Hematopoietic multipotent progenitor cell (in vitro differentiated cells): ENCODE measurements at places on chromosomes 5 and 9.

DNA sequence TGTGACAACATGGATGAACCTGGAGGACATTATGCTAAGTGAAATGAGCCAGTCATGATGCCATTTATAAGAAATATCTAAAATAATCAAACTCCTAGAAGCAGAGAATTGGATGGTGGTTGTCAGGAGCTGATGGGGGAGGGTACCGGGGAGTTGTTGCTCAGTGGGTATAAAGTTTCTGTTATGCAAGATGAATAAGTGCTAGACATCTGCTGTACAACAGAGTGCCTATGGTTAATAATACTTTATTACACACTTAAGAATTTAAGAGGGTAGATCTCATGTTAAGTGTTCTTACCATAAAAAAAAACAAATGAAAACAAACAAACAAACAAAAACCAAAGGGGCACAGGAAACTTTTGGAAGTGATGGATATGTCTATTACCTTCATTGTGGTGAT is 13.0 kb upstream of the CCDC69 start:
- DNase-seq: no peak

GRCh38 chr5:35337340-35338156 is 107.3 kb upstream of the PRLR start:
- no peak for DNase-seq

DNA sequence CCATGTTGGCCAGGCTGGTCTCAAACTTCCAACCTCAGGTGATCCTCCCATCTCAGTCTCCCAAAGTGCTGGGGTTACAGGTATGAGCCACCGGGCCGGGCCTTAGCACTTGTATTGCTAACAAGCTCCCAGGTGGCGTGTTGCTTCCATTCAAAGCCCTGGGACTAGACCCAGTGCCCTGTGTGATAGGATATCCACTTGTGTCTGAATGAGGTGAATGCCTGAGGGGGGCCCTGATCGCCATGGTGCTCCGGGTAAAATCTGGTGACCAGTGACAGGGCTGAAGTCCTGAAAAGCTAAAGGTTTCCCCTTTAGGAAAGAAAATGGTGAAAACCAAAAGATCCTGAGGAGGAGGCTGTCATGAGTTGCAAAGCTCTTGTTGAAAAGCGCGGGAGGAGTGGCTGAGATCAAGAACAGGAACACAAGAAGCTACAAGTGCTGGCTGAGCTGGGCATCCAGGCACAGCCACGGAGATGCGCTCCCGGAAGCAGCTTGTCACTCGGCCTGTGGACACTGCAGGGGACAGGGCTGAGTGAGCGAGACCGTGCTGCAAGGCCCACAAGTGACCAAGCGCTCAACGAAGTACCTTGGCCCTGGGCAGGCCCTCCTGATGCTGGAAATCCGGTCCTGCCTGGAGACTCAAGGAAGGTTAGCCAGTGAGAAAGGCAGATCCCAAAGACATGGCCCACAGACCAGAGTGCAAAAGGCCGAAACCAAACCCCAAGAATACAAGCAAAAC is 39.8 kb upstream of the NXNL2 start:
- DNase-seq: no peak

- no peak for DNase-seq
Measured at GRCh38 chr5:126360467-126360866, 62.7 kb upstream of the GRAMD2B start.

GRCh38 chr9:129489838-129490582 is 130.9 kb downstream of the C9orf50 start:
- no peak for DNase-seq

GRCh38 chr9:32430720-32431119 is 46.3 kb downstream of the ACO1 start:
- no peak for DNase-seq

DNA sequence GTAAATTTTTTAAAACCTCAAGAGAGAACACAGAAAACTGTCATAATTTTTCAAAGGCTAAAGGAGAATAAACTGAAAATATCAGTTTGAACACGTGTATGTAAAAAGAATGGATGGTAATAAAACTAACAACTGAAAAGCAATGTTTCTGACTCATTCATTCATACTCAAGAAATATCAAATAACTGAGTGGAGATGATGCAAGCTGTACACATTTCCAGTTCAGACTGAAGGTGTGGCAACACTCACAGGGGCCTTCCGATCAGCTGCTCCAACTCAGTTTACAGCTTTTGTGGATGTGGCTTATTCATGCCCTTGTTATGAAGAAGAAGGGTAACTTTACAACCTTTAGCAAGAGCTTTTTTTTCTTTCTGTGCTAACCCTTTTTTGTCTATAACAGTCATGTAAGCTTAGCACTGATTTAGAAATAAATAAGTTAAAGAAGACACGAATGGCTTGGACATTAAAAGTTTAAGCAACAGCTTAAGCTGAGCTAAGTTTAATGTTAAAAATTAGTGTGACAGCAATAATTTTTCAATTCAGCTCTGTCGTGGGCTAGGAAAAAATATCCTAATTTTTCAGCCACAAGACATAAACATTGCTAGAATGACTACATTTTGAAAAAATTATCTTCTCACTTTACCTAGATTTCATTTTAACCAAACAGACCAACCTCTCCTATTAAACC is 453.5 kb downstream of the RAB3C start:
- peak; percentile 18 for DNase-seq

DNA sequence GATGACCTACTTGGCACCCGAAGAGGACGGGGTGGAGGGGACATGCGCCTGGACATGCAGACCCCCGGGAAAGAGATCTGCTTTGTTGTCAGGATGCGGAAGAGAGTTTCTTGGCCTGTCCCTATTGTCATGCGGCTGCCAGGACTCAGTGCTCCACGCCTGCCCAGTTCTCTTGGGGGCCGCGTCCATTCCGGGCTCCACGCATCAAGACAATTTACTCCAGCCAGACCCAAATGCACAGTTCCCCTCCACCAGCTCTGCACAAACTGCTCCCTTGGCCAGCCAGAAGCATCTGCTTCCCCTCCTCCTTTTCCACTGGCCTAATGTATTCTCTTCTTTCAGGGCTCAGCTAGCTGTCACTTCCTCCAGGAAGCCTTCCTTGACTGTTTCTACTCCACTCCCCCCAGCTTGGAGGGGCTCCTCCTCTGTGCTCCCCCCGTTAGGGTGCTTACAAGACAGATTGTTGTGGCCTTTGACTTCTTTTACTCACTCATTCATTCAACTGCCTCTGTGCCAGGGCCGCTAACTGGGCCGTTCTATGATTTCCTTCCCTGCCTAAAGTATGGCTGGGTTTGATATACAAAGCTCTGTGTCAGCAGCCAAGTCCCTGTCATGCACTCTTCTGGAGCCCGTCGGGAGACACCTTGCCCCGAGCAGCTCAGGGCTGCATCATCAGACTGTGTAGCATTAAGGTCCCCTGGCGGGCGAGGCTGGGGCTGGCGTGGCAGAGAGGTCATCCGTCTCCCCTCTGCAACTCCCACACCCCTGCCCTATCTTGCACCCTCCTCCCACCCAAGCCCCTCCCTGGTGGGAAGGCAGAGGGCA is 6.6 kb downstream of the FIBCD1 start:
- DNase-seq: no peak

GRCh38 chr9:83334320-83334719 is 203.9 kb downstream of the FRMD3 start:
- DNase-seq: peak; percentile 48

DNA sequence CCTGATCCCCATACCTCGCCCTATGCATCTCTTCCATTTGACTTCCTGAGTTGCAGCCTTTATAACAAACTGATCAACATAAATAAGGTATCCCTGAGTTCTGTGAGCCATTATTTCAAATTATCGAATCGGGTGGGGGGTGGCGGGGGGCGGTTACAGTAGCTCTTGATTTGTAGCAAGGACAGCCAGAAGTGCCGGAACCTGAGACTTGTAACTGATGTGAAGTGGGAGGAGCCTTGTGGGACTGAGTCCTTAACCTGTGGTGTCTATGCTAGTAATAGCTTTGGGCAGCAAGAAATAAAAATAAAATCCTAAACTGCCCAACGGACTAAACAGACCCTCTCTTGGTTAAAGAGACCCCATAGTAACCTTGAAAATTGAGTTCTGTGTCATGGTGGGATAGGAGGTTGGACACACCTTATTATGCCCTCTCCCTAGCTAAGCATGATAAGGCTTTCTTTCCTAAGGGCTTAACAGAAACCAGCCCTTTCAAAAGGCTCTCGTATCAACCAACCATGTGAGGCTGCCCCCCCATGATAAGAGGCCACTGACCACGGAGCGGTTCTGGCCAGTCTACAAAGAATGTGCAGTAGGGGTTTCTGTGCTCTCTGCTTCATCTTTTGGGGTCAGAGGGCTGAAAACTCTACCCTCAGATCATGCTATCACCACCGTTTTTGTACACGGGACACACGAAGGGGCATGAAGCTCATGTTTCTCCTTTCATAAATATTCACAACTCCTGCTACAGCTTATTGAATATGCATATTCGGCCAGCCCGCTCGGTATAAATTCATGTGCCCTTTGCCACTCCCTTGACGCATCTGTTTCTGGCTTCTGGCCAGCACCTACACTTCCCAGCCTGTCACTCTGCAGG is 39.5 kb upstream of the IQGAP2 start:
- DNase-seq: peak; percentile 47

GRCh38 chr5:134103998-134104654 is 10.4 kb upstream of the TCF7 start:
- no peak for DNase-seq

DNA sequence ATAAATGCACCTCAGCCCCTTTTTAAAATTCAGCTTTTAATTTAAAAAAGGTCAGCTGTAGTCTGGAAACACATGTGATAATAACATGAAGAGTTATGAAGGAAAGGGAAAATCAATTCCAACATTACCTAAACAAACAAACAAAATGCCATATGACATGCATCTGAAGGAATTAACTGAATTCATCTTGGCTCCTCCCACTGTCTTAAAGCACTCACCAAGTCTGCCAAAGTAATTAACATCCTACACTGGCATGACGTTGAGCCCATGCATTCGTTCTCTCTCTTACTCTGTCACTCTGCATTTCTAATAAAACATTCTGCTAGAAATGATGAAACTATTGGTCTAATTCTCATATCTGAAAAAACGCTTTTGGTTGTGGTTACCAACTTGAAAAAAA is 37.7 kb downstream of the TSSK1B start:
- no peak for DNase-seq

DNA sequence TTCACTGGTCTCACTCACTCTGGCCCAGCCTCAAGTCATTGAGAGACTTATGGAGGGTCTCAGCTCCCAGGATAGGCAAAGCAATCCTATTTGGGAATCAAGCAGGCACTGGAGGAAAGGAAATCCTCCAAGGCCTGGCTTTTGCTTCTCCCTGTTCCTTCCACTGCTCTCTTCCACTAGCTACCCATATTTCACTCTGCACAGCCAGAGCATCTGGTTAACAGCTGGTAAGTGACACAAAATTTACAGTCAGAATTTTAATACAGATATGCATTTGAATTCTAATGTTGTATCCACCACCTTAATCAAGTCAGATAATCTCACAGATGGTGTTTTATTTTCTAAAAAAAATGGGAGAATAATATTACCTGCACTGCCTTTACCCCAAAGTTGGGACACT is 868 bp upstream of the C1QTNF2 start:
- no peak for DNase-seq

- DNase-seq: no peak
Measured at GRCh38 chr5:956941-957747, 51.5 kb upstream of the NKD2 start.

- DNase-seq: no peak
Measured at GRCh38 chr5:39092581-39093351, 18.6 kb upstream of the RICTOR start.

DNA sequence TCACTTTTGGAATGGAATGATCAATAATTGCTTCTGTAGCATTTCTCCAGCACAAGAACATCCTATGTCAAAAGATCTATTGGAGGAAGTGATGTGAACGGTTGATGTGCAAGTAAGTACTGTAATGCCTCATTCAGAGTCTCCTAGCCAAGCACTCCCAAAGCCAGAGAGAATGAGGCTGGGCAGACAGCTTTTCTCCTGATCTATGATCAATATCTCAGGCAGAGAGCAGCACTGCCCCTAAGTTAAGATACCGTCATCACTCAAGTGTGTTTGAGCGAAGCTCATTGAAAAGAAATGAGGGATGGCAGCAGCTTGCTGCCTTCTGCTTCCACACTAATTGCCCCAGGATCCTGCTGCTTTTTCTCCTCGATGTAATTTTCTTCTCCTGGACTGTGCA is 324.1 kb upstream of the GRAMD2B start:
- DNase-seq: no peak

DNA sequence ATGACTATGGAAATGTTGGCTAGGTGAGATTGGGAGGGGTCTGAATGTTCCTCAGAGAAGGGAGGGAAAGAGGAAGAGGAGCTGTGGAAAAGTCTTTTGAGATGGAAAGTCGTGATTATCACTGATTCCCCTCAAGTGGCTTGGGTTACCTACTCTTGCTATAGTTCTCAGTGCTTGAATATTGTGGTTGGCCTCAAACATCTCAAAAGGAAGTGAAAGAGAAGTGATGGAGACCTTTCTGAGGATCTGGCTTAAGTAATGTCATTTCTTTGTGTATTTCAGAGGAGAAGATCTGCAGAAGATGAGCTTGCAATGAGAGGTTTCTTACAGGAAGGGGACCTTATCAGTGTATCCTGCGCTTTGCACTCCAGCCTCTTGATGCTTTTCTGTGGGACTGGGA is 5.5 kb downstream of the EXOSC2 start:
- no peak for DNase-seq

DNA sequence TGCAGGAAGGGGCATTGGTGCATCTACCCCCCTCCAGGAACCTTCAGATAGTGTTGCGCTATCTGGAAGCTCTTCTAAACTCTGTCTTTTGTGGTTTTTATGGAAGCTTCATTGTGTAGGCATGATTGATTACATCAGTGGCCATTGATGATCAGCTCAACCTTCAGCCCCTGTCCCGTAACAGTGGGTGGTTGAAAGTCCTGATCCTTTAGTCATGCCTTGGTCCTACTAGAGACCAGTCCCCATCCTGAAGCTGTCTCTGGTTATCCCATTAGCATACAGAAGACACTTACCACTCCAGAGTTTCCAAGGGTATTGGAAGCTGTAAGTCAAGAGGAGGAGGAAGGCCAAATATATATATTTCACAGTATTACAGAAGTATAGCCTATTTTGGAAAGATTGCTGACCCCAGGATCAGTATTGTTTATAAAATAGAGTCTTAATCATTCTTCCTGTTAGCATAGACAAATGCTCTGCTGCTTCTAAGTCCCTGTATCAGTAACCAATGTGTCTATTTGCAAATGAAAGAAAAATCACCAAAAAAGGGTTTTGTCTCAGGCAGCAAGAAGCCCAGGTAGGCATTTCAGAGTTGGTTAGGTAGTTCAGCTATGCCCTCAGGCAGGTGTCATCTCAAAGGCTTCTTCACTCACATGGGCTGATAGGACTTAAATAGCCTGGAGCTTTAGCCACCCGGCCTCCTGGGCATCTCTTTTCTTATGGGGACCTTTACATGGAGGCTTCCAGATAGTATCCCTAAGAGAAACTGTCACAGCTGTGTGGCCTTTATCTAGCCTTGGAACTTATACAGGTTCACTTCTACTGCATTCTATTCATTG is 41.6 kb downstream of the SPIN1 start:
- no peak for DNase-seq

- DNase-seq: no peak
Measured at GRCh38 chr5:9233712-9234111, 312.2 kb downstream of the SEMA5A start.

DNA sequence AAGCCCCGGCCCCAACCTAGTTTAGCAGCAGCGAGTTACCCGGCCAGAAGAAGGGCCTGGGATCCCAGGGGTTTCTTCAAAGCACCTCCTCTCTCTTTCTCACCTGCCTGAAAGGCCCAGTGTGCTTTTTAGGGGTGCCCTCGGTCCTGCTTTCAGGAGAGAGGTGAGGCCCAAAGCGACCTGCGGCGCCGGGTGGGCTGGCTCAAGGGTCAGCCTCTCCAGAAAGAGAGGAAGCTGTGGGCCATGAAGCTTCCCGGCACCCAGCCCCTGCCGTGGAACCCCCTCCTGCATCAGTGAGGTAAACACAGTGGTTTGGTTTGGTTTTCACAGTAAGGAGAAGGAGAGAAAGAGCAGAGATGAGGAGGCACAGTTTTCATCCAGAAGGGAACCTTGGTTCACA is 4.3 kb downstream of the FOXB2 start:
- DNase-seq: no peak
